Activated T-cell treated with anti-CD3 and anti-CD28 coated beads for 24 hours (primary cell): ENCODE measurements at places on chromosomes 16 and 17.

- DNase-seq, result no peak
Measured at GRCh38 chr16:67248401-67249177, at the start of gene SLC9A5. TSS of gene SLC9A5 (plus strand) at chr16:67248979. CDS start at chr16:67249015, 36 bp downstream.

GRCh38 chr17:68829211-68829610 is 126.0 kb downstream of the ABCA8 start:
- no peak for DNase-seq

- no peak for DNase-seq
Measured at GRCh38 chr16:1830213-1830612, 3.2 kb downstream of the FAHD1 start.

DNA sequence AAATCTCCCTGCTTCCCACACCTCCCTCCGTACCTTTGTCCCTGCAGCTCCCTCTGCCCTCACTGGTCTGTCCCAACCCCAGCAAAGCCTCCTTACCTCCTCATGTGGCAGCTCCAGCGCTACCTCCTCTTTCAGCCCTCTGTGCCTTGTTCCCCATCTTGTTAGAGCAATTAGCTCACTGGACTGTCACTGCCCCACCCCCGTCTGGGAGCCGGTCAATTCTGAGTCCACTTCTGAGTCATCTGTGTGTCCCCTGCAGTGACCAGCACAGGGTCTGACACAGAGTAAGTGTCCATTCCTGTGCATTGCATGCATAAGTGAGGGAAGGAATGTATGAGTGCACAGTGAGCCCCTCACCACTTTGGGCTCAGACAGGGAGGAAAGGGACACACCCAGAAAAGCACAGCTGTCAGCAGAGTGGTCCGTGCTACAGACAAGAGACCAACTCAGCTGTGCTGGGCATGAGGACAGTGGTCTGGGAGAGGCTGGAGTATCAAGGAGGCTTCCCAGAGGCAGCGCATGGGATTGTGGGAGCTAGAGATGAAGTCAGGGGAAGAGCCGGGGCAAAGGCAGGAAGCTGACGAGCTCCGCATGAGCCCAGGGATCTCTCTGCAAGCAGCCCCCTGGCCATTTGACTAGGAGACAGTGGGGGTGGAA is 45.9 kb downstream of the PITPNM3 start:
- no peak for DNase-seq

GRCh38 chr17:72710202-72710601 is 382.3 kb downstream of the SLC39A11 start:
- no peak for DNase-seq

DNA sequence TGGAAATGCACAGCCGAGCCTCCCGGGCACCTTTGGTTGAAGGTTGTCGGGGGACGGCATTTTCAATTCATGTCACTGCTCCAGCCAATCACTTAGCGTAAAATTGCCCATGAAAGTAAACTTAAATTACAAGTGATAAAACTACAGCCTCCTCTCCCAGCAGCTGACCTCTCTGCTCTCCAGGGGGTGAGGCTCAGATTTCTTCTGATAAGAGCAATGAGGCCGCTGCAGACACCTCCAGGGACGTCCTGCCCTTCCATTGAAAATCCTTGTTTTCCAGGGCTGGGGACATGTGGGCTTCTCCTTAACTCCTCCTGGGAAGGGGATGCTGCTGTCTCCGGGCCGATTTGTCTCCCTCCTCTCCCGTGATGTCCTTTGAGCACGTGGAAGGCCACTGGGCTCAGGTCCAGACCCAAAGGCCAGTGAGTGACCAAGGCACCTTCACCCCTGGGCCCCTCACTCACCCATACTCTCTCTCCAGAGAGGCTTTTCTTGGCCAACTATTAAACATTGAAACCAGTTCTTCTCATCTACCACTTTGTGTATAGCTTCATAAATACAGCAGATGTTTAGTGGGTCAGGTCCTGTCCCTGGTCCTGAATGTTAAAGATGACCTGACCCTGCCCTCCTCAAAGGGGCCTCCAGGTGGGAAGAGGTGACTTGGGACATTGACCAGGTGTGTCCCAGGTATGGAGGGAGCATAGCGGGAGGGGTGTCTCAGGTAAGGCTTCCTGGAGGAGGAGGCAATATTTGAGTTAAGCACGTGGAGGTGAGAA is 52.3 kb downstream of the MGAT5B start:
- no peak for DNase-seq

- DNase-seq, result peak; percentile 74
Measured at GRCh38 chr16:27405546-27406451, 3.8 kb downstream of the IL21R start.

- no peak for DNase-seq
Measured at GRCh38 chr16:50478075-50478772, 70.0 kb upstream of the NKD1 start.
